ENCODE measurements at places on chromosomes 4 and X. TPM values are rescaled to one million over a fixed set of nuclear protein-coding genes. Genes with fewer than 3 reads are reported as not detected.

UTP3 gene
- 17.0 TPM for total RNA-seq

RHOXF1 gene
- total RNA-seq, result not detected

XK gene
- under 0.01 TPM for total RNA-seq

CHM gene
- total RNA-seq, result 18.6 TPM

PRPS2 gene
- 18.0 TPM for total RNA-seq

NEUROG2 gene
- not detected for total RNA-seq

SOX3 gene
- not detected for total RNA-seq

CD38 gene
- 10.9 TPM for total RNA-seq

ARHGAP10 gene
- total RNA-seq, result 8.9 TPM

RAB39B gene
- total RNA-seq, result 0.52 TPM

AFF2 gene
- total RNA-seq, result 0.09 TPM

TMPRSS11F gene
- not detected for total RNA-seq

KLB gene
- under 0.01 TPM for total RNA-seq

OTC gene
- total RNA-seq, result 0.17 TPM

ANXA5 gene
- total RNA-seq, result 415 TPM

CYTL1 gene
- 13.9 TPM for total RNA-seq

TLR10 gene
- not detected for total RNA-seq

MGARP gene
- not detected for total RNA-seq

PGRMC2 gene
- total RNA-seq, result 13.1 TPM

CENPVL2 gene
- total RNA-seq, result not detected

PAGE4 gene
- total RNA-seq, result not detected

ANKRD37 gene
- total RNA-seq, result 7.4 TPM

MED28 gene
- 28.3 TPM for total RNA-seq

HPSE gene
- 16.3 TPM for total RNA-seq

TMSB15C gene
- 8.5 TPM for total RNA-seq

SPANXD gene
- not detected for total RNA-seq

SLC25A31 gene
- not detected for total RNA-seq

USP11 gene
- 39.0 TPM for total RNA-seq

MAGIX gene
- total RNA-seq, result 0.76 TPM

ATRX gene
- 67.3 TPM for total RNA-seq

SUPT20HL2 gene
- not detected for total RNA-seq

ZCCHC12 gene
- total RNA-seq, result not detected
